ENCODE measurements at places on chromosomes 11 and 22.

DNA sequence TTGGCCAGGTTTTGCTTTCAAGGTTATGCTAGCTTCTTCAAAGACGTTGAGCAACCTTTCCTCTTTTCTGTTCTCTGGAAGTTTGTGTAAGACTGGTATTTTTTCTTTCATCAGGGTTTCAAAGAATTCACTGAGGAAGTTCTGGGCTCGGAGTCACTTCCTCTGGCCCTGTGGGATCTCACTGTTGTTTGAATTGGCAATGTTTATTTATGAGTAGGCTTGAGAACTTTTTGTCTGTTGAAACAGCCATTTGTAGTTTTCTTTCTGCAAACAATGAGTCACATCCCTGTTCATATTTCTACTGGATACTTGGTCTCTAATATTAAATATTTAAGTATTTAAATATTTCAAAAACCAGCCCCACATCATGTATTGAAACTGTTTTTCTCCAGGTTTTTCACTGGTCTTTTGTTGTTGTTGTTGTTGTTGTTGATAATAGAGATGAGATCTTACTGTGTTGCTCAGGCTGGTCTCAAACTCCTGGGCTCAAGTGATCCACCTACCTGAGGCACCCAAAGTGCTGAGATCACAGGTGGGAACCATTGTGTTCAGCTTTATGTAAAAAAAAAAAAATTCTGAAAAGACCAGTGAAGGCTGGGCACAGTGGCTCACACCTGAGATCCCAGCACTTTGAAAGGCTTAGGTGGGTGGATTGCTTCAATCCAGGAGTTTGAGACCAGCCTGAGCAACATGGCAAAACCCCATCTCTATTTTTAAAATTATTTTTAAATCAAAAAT lies 26.9 kb downstream of the SUSD2 start:
- no peak for DNase-seq

DNA sequence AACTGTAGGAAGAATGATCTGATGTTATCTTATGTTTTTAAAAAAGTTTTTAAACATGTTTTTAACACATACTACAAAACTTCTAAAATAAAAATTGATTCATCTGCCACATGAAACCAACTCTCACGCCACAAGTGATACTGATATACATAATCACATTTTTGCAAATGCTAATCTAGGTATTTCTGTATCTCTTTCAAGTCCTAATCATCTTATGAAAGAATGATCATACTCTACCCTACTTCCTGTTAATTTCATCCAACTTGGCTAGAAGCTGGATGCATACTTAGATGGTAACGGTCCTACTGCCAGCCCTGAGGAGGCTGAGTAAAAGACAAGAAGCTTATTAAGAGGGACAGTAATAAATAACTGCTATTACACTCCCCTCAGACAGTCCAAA lies 19.2 kb downstream of the THAP12 start:
- no peak for DNase-seq

GRCh38 chr11:134582770-134583095 lies 170.7 kb upstream of the B3GAT1 start:
- no peak for DNase-seq

- no peak for DNase-seq
Measured at GRCh38 chr11:83715927-83716535, 429.9 kb upstream of the CCDC90B start.

DNA sequence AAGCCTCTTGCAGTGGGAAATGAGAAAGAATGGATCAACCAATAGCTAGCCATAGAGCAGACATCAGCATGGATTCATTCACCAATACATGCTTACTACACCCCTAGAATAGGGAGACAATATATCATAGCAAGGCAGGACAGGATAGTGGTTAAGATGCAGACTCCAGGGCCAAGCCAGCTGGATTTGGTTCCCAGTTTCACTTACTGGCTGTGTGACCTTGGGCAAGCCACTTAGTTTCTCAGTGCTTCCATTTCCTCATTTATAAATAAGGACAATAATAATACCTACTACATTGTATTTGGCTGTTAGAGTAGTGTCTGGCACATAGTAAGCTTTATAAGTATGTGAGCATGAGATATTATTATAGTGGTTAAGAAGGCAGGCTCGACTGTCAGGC lies 7.1 kb downstream of the DCHS1 start:
- DNase-seq, result no peak

GRCh38 chr11:66864924-66865697 lies 8.2 kb downstream of the LRFN4 start:
- no peak for DNase-seq

DNA sequence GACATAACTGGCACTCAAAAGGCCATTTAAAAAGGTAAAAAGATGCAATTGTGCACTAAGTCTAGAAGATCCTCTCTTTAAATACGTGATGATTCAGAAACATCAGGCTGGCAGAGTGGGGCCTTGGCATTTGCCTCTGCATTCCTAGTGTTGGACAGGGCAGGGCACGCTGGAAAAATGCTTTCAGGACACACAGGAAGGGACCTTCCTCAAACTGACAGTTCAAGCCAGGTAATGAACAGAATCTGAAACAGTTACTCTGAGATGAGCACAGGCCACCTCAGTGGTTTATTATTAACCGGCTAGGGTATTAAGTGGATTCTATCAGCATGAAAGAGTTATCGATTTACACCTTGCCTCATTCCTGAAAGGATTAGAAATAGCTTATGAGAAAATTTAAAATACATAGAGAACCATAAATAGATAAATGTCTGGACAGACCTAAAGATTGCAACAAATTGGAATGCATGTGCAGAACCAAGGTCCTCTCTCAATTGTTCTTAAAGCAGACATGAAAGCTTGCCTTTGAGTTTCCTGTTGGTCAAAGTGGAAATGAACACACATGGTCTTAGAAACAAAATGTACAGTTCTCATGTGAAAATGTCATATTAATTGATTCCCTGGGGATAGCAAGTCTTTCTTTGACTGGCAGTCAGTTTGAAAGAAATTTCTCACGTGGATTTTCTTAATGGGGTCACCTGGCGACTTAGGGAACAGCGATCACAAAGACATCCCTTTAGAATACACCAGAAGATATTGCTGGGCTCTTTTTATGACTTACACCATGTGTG lies 21.5 kb upstream of the CSNK2A3 start:
- no peak for DNase-seq

DNA sequence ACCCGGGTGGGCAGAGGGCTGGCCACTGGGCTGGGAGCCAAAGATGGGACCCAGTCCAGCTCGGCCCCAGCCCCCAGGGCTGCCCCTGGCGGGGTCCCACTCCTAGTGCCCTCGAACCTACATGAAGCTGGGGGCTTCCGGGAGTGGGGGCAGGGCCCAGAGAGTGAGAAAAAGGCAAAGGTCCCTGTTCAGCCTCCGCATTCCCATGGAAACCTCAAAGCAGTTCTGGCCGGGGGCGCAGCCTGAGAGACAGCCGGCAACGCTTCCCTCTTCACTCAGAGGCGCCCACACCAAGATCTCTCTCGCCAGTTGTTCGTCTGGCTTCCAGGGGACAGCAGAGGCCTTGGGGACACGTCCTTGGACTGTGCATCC lies 22.4 kb upstream of the ARHGAP8 start:
- no peak for DNase-seq

DNA sequence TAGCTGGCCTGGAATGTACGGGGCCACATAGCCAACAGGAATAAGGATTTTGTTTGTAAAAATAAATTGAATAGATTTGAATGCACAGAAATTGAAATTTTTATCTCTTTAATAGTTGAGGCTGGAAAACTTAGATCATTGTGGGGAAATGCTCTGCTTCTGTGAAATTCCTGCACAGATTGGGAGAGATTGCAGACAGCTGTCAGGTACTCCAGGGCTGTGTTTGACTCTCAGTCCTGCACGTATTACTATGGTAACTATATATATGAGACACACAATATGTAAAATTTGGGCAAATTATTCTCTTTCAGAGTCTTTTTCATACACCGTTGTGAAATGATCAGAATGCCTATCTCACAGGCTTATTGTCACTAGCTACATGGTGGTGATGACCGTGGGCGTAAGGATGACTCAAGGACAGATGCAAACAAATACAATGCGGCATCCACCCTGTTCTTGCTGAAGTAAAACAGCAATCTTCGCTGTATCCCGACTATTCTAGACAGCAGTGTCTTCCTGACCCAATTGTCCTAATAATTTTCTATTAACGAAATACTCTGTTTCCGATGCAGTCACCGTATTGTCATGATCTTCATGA lies 79.4 kb downstream of the ZC3H12C start:
- DNase-seq, result no peak
